SK-MEL-5 (cell line): ENCODE measurements at places on chromosomes 6 and 20.

DNA sequence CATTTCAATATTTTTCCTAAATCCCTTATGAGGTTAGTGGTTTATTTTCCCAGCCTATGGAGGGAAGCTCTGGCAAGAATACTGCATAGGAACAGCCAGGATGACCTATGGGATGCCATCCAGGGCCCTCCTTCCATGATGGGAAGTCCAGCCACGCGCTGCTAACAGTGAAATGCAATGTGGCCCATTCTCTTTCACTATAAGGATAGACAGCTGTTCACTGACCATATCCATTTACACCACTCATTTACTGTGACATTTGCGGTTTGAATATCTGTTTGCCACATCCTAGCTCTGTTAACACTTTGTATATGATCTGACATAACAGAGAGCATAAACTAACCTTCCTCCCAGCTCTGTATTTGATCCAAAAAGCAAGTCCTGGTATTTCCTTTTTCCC is 471.7 kb downstream of the CBLN4 start:
- DNase-seq: no peak

- no peak for DNase-seq
Observed at GRCh38 chr6:140979642-140980091, 1153.1 kb upstream of the GJE1 start.

DNA sequence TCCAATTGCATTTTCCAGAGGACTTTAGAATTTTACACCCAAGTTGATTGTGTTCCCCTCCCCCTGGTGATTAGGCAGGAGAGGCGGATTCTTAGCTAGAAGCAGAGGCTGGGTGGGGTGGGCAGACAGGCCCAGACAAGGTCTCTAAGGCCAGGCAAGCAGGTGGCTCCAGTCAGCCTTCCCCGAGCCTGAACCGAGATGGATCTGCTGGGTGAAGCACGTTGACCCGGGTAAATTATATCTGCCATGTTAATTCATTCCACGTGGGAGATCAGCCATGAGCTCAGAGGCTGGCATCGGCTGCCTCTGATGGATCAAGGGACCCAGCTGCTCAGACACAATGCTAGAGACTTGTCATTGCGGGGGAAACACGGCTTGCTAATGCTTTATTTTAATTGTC is 159.5 kb upstream of the MAFB start:
- no peak for DNase-seq

GRCh38 chr6:14765106-14765505 is 480.8 kb upstream of the JARID2 start:
- no peak for DNase-seq

- no peak for DNase-seq
Observed at GRCh38 chr6:135251498-135252441, 70.7 kb downstream of the MYB start.

- DNase-seq: peak; percentile 68
Observed at GRCh38 chr6:11460001-11460668, 77.4 kb upstream of the TMEM170B start.

DNA sequence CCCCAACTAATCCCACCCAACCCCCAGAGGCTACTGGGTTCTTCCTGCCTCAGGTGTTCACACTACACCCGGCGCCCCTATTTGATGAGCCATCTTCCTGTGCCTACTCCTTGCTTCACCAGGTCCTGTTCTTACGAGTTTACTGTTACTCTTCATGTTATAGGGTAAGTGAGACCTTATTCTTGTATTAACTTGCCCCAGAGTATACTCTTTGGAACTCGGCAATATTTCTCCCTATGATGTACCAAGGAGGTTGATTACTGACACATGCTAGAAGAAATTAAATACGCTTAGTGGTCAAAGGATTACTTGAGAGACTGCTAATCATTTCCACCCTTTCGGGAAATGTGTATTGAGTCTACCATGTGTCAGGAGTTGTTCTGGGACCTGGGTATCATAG is 8.9 kb downstream of the RING1 start:
- DNase-seq: no peak

DNA sequence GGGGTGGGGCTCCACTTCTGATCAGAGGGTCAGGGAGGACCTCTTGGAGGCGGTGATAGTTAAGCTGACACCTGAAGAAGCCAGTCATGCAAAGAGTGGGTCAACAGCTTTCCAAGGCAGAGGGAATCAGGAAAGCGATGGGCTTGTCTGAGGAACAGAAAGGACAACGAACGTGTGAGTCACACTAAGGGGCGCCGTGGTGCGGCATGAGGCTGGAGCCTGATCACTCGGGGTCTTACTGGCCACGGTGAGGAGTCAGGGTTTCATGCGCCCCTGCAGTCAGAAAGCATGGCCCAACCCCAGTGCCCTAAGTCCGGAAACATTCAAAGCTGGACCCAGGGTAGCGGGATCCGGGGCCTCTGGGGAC is 50.6 kb upstream of the SLC32A1 start:
- no peak for DNase-seq

GRCh38 chr6:44561060-44561623 is 173.6 kb downstream of the CDC5L start:
- no peak for DNase-seq

GRCh38 chr20:3166913-3167342 is 6.4 kb downstream of the LZTS3 start:
- DNase-seq: no peak

DNA sequence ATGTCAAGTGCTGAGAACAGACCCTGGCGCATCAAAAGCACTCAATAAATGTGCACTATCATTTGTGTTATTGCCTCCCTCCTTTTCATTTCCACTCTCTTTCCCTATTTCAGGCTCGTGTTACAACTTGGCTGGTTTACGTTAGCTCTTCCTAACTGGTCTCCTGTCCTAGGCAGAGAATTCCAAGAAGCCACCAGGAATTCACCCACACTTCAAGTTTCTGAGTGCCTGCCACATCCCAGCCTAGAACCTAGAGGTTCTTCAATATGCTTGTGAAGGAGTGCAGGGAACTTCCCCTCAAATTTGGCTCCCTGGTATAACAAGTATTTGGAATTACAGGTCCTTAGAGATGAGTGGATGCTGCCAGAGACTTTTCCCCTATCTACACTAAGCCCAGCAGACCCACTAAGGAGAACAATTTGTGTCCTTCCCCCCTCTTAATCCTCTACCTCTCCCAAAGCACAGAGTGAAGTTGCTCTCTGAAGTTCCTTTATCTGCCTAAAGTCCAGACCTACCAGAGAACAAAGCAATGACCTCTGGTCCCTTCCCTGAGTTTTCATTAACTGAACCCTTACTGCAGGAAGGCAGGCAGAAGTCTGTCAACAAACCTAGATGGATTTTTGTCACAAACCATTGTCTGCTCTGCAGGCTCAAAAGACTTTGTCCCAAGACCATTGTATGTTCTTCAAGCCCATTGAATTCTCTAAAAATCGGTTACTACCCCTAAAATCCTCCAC is 201.6 kb upstream of the JARID2 start:
- DNase-seq: no peak
